Inflammatory macrophage treated with lipopolysaccharide for 4 hours (primary cell): ENCODE measurements at places on chromosomes 7 and 10.

DNA sequence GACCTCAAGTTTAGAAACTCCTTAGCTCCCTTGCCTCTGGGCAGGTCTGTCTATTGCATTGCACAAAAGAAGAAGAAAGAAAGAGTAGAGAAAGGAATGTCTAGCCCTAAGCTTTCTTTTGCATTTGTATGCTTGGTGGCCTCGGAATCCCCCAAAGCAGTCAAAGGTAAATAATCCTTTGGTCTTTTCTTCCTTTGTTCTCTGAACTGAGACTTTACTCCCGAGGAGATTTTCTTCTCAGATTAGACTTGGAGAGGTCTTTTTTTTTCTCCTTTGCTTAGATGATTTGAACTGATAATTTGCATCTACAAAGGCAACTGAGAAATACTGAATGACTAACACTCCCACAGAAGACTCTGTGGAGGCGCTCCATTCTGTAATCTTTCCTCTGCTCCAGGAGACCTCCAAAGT is 93.2 kb downstream of the AKR1D1 start:
- DNase-seq, result no peak

DNA sequence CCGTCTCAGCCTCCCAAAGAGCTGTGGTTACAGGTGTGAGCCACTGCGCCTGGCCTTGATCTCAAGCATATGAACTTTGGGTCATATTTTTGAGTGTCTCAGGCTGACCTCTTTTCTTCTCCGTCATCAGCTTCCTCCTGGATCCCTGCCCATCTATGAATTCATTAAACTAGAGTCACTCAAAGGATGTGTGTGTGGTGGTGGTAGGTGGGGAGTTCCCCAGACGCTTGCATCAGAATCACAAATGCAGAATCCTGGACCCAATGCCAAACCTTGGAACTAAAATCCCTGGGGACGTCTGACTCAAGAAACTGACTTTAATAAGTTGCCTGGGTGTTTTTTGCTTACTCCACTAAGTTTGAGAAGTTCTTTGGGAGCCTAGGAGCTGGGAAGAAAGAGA is 6.7 kb upstream of the CREB5 start:
- peak; percentile 91 for DNase-seq

DNA sequence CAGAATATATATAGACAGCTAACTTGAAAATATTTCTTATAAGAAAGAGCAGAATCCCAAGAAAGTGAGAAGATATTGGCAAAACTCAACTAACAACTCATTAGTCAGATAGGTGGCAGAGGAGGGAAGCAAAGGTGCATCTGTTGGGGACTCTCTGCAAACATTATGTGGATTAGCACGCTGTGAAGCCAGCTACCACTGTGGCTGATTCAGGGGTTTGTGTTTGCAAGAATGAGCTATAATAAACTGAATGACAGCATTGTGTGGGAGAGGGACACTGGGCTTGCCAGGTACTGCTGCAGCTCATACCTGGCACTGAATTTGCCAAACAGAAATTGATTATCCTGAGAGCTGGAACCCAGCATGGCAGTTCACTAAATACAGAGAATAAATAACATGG is 170.3 kb upstream of the MINDY3 start:
- DNase-seq, result no peak

GRCh38 chr7:157973971-157974677 is 613.5 kb downstream of the PTPRN2 start:
- DNase-seq, result no peak

- no peak for DNase-seq
Observed at GRCh38 chr7:12683678-12684585, 3.5 kb upstream of the ARL4A start.

DNA sequence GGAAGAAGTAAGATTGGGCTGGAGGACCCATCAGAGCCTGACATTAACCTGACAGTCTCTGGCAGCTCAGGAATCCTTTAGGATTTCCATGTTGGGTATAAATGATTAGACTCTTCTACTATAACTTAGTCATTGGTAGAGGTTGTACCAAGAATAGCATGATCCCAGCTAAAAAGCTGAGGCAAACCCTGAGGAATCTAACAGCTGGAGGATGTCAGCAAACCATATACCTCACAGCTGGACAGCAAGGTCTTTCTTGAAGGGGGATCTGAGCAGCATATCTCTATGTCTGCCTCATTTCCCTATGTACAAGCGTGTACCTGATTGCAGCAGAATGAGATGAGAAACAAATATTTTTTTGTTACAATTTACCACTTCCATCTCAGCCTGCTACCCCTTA is 103.2 kb downstream of the NPSR1 start:
- no peak for DNase-seq

GRCh38 chr10:71343392-71343773 is 24.3 kb downstream of the SLC29A3 start:
- DNase-seq, result peak; percentile 94

DNA sequence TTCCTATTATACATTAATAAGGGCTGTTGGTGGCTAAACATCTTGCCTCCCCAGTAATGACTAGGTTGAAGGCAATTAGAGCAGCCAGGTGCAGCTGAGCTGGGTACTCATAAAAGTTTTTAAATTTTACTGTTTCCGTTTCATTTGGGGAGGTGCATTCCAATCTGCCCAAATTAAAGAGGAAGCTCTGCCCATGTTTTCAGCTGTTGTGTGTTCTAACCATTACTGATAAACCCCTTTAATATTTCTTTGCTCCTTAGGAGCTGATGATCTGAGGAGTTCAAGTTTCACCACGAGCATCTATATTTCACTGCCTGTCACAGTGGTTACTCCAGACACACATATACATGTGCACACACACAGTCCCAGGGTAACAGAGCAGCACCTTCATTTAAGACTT is 94.4 kb downstream of the JAZF1 start:
- peak; percentile 19 for DNase-seq

DNA sequence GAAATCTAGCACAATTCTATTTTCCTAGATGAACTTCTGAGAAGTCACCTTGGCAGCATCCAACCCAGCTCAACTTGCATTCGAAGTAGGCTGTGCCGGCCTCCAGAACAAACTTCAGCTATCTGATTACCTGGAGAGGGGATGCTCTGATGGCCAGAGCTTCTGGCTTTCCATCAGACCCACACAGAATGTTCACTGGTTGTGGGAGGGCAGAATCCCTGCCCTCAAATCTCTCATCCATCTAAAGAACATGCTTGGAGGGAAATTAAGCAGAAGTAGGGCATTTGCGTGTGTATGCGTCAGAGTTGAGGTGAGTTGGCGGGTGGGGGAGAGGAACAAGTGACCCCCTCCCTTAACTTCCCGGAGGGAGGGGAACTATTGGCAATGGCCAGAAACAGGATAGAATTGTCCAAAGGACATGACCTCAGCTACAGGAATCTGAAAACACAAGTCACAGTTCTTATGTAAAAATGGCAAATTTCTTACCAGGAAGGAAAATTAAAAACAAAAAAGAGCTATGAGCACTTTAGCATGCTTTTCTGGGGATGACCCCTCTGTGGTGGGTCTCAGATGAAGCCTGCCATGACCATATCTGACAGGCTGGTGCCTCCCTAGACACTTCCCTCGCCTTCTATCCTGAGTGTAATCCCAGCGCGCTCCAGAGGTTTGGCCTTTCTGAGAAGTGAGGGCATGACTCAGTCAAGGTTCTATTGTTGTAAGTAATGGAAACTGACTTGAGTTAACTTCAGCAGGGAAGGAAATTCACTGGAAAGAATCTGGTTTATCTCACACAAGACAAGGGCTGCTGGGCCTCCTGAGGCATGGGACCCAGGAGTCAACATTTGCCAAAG is 278.8 kb downstream of the RPS24 start:
- DNase-seq, result no peak

GRCh38 chr7:74059681-74060588 is 23.7 kb upstream of the LIMK1 start:
- DNase-seq, result no peak

DNA sequence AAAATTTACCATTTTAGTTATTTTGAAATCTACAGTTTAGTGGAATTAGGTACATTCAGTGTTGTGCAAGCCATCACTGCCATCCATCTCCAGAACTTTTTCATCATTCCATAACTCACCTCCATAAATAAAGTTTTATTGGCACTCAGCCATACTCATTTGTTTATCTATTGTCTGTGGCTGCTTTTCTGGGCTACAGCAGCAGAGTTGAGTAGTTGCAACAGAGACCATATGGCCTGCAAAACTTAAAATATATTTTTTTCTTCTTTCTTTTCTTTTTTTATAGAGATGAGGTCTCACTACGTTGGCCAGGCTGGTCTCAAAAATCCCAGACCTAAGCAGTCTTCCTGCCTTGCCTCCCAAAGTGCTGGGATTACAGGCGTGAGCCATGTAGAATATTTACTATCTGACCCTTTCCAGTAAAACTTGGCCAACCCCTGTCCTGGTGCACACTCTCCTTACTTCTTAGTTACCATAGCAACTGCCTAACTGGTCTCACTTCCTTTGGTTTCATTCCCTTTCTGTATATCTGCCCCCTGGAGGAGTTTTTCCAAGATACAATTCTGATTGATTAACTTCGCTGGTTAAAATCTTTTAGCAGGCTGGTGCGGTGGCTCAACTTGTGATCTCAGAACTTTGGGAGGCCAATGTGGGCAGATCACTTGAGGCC is 133.2 kb downstream of the CUX1 start:
- DNase-seq, result peak; percentile 40

- peak; percentile 70 for DNase-seq
Observed at GRCh38 chr7:48096273-48096672, 7.2 kb downstream of the UPP1 start.

- no peak for DNase-seq
Observed at GRCh38 chr10:18195060-18195799, 55.0 kb downstream of the CACNB2 start.

- DNase-seq, result no peak
Observed at GRCh38 chr10:29969255-29970011, 90.0 kb downstream of the JCAD start.

- DNase-seq, result no peak
Observed at GRCh38 chr10:31062856-31063255, 31.2 kb upstream of the ZNF438 start.

DNA sequence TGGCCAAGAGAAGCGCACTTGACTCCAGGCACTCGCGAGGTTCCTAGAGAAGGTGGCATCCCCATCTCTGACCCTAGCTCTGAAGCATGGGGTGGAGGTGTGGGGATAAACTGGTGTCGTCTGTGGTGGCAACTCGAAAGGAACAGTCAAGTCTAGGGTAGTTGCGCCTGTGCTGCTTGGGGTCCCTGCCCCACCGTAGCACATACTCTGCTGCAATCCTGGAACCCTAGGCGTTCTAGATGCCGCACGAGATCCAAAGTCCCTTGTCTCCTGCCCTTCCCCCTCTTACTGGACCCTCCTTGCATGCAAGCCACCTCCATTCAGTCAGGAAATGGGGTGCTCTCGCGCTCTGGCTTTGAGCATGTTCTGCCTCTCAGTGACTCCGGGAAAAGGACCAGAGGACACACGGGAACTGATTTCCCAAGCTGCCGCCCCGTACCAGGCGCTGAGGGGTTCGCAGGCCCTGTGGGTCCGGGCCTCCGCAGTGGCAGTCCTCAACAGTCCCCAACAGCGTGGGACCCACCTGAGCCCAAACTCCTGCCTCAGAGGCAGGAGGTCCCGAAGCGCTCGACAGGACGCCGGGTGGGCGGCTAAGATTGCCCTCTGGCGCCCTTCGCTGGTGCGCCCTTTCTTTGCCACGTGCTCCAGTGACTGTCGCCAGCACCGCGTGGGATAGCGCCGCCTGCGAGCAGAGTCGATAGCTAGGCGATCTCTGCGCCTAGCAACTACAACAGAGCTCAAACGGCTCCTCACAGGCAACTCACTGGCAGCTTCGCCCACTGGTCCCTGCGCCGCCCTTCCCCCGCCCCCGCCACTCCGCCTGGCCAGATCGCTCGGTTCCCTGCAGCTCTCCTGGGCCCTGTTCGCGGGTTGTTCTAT is 452.0 kb downstream of the REEP3 start:
- no peak for DNase-seq

GRCh38 chr10:47326927-47327330 is 4.7 kb downstream of the GDF2 start:
- DNase-seq, result no peak

DNA sequence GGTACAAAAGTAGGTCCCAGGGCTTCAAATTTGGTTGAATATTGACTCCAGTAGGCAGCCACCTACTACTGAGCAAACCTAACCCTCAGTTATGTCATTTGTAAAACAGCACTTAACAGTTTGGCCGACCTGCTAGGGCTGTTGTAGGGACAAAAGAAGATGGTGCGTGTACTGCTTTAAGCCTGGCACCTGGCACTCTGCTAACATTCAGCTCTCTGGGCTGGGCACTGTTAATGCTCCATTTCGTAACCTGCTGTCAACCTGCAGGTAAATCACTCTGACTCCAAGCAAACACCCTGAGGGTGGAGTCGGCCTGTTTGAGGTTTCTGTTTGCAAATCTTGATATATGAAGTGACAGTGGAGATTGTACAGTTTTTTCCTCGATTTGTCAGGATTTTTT is 7.2 kb downstream of the ZKSCAN1 start:
- no peak for DNase-seq

- no peak for DNase-seq
Observed at GRCh38 chr7:157525491-157525915, 188.7 kb downstream of the DNAJB6 start.

GRCh38 chr7:44587843-44588711 is 6.0 kb upstream of the TMED4 start:
- peak; percentile 67 for DNase-seq
